Fibroblast of skin of right biceps (primary cell): ENCODE measurements at places on chromosomes 12 and 14.

DNA sequence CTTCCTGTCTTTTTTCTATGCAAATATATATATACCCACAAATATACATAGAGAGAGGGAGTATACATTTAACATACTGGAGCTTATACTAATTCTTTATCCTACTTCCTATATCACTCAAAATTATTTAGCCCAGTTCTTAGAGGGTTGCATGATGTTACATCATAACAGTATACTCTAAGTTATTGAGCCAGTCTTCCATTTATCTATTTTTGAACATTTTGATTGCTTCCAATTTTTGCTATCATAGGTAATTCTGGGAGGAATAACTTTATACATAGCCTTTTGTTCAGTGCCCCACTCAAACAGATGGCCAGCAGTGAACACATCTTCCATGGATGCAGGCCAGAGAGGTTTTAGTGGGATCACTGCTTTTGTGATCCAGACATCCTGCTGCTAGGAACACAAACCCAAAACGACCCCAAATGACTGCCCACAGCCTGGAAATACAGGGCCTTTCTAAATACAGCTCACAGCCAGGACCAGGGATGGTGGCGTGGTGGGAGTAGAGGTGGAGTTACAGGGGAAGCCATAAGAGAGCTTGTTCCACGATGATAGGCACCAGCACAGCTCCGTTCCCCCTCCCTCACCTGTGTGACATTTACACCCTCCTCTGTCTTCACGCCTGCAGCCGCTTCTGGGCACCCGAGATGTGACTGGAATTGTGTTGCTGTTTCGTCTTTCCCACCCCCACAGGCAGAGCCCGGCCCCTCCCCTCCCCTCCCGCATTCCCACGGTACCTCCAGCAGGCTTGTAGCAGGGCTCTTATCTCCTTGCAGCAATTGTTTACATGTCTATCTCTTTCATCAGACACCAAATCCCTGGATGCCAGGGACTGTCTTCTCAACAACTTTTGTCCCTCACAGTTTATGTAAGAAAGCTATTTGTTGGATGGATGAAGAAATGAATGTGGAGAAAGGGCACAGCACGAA, 30.7 kb upstream of the HDAC7 start:
- no peak for DNase-seq

- no peak for DNase-seq
These were observed 2.5 kb downstream of the C14orf119 start for GRCh38 chr14:23097786-23098185.

- DNase-seq: peak; percentile 82
These were observed 146.1 kb upstream of the NCOR2 start for GRCh38 chr12:124713436-124714082.

- DNase-seq: no peak
These were observed 43.2 kb downstream of the SLC5A8 start for GRCh38 chr12:101166866-101167265.

DNA sequence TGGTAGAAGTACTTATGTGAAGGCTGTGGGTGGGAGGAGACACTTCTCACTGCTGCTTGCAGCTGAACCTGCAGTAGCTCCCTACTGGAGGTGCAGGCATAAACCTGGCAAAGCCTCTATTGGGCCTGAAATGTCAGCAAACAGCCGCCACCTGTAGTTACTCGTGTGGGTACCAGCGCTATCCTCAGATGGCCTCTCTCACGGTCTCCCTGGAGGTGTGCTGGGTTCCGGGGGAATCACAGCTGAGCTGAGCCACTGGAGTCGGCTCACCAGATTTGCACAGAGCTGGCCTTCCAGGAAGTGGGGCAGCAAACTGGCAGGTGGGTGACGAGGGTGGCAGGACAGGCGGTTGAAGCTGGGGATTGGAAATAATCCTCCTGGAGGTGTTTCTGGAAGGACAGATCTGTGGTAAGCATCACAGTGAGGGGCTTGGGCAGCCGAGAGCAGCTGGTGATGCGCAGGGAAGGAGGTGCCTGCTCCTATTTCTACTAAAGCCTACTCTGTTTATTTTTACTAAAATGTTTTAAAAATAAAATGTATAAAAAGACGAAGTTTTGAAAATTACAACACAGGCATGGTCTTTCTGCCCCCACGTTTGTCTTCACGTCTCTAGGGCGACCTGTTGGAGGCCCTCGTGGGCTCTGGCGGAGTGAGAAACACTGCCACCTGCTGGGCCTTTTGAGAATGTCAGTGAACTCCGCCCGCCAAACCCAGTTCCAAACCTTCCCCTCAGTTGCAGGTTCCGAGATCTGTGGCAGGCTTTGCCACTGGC, 67.8 kb upstream of the PLEKHG3 start:
- DNase-seq: peak; percentile 61

DNA sequence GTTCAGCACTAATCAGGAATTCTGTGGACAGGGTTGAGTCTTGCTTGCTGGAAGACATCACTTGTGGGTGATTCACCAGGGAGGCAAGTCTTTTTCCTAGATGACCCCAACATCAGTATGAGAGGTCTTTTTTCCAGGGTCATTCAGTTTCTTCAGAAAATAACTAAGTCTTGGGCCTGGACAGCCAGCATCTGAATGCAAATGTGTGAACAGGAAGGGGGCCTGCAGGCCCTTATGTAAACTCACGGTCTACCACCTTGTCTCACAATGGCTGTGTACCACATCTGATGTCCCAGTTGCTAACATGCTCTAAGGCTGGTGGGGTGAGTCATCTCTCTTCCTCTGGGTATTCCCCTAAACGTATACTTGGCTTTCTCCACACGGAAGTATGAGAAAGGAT, 79.2 kb downstream of the HECTD4 start:
- DNase-seq: peak; percentile 73

DNA sequence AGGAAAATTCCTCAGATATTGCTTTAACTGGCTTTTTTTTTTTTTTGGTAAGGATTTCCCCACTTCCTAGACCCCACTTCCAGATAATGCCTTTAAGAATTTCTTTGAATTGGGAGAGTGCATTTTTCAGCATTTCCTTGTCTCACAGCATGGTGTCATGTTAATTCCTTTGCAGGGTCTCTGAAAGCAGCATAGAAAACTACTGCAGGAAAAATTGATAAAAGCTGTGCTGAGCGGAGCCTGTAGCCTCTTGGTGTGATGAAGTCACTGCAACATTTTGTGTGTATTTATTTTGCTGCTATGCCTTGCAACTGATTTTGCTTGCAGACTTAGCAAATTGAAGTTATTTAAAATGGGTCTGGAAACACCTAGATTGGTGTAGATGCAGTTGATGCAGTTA, 2.7 kb downstream of the ANO4 start:
- no peak for DNase-seq

DNA sequence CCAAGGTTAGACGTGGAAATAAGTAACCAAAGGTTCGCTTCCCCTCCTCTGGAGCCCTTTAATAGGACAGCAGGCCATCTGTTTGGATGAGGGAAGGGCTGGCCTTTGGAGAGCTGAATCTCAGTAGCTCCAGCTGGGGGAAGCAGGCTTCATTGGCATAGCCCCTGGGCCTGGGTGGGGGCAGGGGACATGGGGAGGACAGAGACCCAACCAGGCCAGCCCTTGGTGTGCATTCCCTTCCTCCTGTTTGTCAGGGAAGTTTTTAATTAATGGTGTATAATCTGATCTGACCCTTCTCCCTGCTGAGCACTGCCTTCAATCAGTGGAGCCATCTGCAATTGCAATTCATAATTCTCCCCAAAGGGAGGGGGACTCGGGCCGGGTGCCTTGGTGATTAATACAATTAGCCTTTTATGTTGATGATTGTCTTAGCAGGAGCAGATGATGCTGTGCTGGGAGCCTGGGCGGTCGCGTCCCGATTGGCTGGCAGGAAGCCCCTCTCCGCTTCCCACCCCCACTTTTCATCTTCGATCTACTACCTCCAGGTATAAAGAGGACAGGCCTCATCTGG, 6.4 kb downstream of the AQP6 start:
- no peak for DNase-seq

DNA sequence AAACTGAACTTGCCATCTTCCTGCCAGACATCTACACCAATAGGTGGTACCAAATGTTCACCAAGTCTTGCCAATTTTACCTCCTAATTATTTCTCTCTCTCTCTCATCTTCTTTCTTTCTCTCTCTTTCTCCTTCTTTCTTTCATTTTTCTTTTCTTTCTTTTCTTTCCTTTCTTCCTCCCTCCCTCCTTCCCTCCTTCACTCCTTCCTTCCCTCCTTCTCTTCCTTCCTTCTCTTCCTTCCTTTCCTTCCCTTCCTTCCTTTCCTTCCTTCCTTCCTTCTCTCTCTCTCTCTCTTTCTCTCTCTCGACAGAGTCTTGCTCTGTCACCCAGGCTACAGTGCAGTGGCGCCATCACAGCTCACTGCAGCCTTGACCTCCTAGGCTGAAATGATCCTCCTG, 55.4 kb upstream of the PSMA6 start:
- no peak for DNase-seq

- peak; percentile 80 for DNase-seq
These were observed 43.8 kb upstream of the NR2C1 start for GRCh38 chr12:95117178-95117599.

GRCh38 chr12:3206536-3207072, 129.4 kb downstream of the TSPAN9 start:
- DNase-seq: no peak

DNA sequence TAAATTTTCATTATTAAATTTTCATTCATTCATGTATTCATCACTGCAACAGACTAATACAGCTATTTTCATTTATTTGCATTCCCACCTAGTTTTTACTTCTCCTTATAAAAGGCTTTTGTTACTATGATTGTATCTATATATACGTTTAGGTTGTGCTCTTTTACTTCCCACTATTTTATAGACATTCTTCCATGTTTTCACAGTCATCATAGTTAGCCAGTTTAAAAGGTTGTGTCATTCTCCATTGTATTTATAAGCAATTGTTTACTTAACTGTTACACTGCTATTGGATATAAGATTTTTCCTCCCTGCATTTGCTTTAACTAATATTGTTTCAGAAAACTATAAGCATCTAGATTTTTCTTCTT, 12.0 kb downstream of the ABHD12B start:
- DNase-seq: no peak

DNA sequence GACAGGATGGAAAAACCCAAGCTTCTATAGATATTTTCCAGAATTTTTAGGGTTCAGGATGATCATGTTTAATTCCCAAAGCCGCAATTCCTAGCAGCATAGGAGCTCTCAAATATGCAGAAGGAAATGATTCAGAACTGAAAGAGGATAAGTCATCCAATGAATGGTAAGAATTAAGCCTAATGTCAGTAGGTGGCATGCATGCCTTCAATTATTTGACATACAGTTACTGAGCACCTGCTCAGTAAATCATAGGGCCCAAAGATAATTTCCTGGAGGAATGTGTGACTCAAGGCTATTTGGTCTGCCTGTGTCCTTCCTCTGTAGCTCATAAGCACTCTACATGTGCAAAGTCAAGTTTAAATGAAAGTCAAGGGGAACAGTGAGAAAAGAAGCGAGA, 116.8 kb upstream of the SLC38A4 start:
- peak; percentile 88 for DNase-seq

- peak; percentile 46 for DNase-seq
These were observed 197.9 kb downstream of the TMTC3 start for GRCh38 chr12:88339966-88340365.

- no peak for DNase-seq
These were observed 260.2 kb downstream of the BMP4 start for GRCh38 chr14:53696217-53696965.
